ENCODE measurements at places on chromosomes 5 and 9.

GRCh38 chr5:139167063-139167462 lies 31.1 kb downstream of the SIL1 start:
- no peak for DNase-seq

GRCh38 chr9:95302479-95302878 lies 15.0 kb downstream of the FANCC start:
- DNase-seq, result no peak

GRCh38 chr9:121889990-121890563 lies 203.0 kb downstream of the TTLL11 start:
- no peak for DNase-seq

DNA sequence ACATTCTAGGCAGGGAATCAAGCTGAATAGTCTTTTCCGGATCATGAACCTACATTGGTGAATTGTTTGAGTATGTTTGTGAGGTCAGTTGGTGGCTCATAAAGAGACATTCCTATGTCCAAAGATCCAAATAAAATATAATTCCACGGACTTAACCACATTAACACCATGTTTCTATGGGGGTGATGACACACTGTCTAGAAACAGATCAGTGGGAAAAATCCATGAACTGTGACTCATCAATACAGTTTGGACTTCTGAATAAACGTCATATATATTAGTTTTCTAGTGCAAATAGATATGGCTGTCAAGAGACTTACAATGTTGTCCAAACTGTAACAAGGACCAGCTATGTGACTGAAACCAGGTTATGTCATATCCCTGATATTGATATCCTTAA lies 509.9 kb upstream of the TYRP1 start:
- DNase-seq, result no peak

DNA sequence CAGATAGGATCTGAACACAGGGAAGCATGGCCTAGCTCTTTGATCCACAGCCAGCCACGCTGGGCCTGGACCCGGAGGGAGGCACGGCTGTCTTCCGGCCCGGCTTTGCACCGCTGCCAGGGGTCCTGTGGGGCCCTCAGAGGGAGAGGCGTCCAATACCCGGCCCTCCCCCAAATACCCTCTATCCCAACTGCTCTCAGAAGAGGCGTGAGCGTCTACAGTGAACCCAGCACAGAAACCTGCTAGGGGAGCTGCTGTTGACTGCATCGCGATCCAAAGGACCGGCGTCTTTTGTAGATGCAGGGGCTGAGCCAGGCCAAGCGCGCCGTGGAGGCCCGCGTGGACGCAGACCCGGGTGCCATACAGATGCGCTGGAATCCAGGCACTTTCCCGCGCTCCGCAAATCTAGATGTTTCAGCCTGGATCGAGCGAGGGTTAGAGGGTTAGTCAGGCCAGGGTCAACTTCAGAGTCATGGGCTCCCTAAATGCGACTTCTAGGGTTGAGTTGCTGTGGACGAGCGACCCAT lies 1.1 kb upstream of the TCF7 start:
- DNase-seq, result no peak

GRCh38 chr5:179113143-179113530 lies 53.0 kb downstream of the ZNF354C start:
- DNase-seq, result no peak

DNA sequence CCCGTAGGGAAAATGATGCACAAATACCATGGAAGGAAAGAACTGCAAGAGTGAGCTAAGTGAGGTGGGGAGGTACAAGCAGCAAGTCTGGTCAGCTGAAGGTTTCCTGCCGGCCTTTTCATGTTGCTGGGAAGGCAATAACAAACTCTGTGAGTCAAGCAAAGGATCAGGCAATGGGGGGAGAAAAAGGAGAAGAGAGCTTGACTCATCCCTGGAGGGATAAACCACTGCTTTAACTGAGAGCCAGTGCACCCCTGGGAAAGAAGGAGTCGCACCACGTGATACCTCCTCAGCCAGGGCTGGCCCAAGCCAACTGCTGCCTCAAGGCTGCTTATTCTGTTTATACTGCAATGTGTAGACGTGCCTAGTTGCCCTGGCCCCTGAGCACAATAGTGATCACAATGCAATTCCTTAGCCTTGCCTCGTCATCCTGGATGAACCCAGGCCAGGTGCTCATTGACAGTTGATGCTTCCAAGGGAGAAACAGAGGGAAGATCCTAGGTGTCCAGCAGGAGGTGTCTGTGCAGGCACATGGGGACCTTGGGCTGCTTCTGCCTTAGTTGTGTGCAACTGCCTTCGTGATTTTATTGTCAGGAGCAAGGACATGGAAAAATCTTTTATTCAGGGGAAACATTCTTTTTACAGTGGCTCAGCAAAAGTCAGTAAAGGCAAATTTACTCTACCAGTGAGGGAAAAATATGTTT lies 203.0 kb upstream of the TUT7 start:
- no peak for DNase-seq

- no peak for DNase-seq
These were observed 110.5 kb downstream of the NUDT12 start for GRCh38 chr5:103452089-103452488.

DNA sequence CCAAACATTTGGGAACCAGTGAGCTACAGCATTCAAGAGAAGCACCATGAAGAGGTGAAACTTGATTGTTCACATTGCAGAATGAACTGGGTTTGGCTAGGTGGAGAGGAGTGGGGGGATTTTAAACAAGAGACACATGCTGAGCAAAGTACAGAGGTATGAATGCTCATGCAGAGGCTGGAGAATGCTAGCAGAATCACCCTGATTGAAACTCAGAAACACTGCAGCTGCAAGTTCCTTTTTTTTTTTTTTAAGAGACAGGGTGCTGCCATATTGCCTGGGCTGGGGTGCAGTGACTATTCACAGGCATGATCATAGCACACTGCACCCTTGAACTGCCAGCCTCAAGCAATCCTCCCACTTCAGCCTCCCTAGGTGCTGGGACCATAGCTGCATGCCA lies 35.1 kb downstream of the DENND1A start:
- DNase-seq, result no peak

GRCh38 chr9:13919401-13919800 lies 394.5 kb downstream of the NFIB start:
- DNase-seq, result no peak

DNA sequence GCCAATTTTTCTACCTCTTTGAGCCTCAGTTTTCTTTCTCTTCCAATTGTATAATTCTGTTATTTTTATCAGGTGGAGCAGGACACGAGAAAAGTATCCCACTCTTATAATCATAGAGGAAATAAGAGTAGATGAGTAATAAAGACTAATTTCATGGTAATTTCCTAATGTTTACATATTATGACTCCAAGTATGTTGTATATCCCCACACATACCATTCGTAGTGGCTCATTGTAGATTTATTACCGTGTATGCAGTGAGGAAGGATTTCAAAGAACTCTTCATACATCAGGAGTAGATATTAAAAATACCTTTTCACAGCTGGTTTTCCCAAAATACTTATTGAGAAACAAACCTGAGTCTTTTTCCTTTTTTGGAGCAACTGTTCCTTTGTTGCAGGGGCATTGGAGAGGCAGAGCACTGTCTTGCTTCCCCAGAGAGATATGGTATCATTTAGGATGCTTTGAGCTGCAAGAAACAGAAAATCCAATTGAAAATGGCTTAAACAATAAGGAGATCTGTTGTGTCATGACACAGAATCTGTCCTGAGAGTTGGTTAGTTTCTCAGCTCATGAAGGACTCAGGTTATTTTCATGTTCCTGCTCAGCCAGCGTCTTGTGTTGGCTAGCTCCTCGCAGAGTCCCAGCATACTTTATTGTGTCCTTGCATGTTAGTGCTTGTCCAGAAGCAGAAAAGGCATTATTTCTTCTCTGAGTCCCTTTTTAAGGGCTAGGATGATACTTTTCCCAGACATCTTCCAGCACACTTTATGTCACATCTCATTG lies 291.2 kb downstream of the ARHGAP26 start:
- DNase-seq, result no peak

DNA sequence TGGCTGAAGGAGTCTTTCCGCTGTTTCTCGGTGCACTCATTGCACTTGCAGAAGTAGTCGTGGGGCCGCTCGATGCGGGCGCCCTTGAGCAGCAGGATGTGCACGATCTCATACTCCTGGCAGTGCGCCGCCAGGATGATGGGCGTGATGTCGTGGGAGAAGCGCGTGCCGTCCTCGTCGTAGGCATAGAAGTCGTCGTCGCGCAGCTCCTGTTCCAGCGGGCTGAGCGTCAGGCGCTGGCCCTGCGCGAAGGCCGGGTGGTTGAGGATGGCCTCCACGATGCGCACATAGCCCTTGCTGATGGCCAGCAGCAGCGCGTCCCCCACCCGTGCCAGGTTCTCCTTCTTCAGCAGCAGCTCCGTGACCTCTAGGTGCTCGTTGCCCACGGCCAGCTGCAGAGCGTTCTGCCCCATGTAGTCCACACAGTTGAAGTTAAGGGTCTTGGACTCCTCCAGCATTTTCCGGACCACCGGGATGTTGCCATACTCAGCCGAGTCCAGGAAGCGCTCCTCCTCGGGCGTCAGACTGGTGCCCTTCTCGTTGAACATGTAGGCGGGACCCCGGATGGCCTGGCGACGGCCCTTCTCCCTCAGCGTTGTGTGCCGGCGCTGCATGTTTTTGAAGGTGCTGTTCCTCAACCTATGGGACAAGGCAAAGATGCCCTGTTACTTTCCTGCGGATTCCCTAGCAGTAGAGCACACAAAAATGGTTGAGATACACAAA lies 8.4 kb downstream of the TRPC7 start:
- DNase-seq, result no peak

- no peak for DNase-seq
These were observed 920 bp downstream of the LPCAT1 start for GRCh38 chr5:1522601-1523479.

DNA sequence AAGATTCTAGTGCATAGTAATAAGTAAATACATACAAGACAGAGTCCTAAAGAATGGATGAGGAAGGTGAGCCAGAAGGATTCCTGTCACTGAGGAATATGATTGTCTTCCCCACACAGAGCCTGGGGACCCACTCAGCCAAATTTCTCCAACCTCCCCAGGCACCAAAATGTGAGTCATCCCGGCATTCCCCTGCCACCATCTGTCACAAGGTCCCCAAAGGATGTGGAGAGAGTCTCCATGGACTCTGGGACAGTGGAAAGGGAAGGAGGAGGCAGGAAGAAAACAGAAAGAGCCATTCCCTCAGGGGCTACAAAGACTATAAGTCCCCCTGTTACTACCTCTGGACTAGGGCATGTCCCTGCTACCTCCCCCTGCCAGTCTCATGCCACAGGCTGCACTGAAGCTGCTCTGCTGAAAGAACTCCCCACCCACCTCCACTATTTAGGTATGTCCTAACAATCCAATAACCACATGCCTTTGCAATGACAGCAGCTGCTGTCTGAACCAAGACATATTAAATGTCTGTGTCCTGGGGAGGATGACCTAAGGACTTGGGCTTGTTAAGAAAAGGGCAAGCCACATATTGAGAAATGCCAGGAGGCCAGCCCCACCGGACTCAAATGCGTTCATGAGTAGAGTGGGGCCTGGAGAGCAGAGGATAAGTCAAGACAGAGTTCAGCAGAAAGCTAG lies 10.7 kb upstream of the OR5C1 start:
- no peak for DNase-seq

DNA sequence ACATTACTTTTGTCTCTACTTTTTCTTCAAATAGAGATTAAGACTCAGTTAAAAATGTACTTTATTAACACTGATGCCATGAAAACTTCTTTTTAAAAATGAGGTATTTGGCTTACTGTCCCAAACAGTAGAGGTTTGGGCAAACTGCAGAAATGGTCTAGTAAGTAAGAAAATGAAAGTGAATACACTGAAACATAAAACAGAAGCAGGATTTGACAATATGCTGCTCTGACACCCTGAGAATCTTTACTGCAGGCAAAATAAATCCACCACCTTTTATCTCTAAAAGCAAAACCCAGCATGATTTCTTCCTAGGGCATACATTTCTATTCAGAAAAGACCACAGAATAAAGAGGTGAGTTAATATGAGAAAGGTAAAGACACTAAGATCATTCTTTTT lies 86.2 kb downstream of the SLC38A9 start:
- DNase-seq, result no peak

DNA sequence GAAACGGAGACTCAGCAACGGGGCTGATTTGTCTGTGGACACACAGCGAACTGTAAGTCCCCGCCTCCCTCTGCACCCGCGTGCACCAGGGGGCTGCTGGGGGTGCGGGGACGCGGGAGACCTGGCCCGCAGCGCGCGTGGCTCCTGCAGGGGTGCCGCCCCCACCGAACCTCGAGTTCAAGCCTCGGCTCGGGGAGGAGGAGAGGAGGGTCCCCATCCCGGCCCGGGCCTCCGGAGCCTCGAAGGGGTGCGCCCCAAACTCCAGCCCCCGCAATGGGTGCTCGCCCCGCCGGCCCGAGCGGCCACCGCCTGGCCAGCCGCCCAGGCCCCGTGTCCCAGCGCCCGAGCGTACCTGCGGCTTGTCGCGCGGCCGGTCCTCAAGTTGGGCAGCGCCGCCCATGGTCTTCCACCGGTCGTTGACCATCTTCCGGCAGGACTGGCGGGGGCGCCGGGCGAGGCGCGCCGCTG lies 829 bp downstream of the FIBCD1 start:
- no peak for DNase-seq

- no peak for DNase-seq
These were observed 65.5 kb upstream of the ABCA1 start for GRCh38 chr9:104993291-104993963.

DNA sequence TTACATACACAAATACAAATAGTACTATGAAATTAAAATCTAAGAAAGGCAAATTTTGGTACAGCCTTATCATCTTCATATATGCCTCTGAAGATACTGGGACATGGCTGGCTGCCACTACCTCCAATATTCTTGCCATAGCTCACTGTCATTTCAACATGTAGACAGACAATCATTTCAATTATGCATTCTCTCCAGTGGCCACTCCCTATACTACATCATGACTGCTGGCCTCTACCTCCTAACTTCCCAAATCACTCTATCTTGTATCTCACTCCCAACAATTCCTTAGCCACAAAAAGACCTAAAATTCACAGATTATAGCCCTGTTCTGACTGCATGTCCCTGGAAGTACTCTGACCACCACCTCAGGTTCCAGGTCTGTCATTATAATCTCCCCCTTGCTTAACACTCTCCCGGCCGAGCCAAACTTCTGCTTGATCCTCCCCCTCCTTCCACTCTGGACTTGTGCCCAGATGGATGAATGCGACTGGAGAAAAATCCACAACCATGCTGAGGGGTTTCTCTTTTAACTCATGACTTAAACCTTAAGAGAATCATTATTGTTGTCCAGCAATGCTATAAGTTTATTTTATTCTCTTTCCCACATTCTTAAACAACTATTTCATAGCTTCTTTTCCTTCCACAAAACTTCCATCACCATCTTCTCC lies 225.3 kb upstream of the TLE4 start:
- no peak for DNase-seq

- no peak for DNase-seq
These were observed 8.7 kb upstream of the CORO2A start for GRCh38 chr9:98201102-98201501.

DNA sequence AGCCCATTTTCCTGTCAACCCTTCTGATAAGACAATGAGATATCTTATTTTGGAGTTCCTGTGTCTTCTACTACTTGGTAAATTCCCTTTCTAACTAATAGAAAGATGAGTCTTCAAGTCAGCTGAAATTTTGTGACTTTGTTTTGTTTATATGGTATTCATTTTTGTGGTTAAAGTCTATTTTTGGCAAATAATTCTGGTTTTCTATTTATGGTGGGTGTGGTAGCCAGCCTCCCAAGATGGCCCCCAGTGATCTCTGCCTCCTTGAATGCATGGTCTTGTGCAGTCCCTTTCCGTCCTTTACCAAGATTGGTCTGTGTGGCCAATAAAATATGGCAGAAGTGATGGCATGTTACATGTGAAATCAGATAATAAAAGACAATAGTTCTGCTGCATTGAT lies 91.5 kb downstream of the NR3C1 start:
- no peak for DNase-seq

Measured in NCI-H2107 (cell line).